ENCODE measurements at places on chromosomes 11 and 22.
A peak's percentile ranks its signal among the peaks of the same experiment; 100 is the strongest.

DNA sequence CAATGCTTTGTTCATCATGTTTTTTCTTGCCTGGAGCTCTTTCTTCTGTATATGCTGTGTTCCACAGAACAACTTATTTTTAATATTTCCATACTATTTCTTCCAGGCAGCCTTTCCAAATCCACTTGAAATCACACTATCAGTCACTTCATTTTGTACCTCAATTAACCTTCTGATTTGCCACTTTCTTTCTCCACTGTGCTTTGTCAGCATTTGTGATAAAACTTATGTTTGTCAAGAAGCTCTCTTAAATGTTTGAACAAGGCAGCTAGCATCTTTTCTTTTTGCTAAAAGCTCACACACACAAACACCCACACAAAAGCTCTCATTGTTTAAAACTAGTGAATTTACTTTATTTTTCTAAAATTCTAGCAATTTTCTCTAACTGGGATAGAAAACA lies 2014.7 kb upstream of the RAG2 start:
- DNase-seq = no peak

DNA sequence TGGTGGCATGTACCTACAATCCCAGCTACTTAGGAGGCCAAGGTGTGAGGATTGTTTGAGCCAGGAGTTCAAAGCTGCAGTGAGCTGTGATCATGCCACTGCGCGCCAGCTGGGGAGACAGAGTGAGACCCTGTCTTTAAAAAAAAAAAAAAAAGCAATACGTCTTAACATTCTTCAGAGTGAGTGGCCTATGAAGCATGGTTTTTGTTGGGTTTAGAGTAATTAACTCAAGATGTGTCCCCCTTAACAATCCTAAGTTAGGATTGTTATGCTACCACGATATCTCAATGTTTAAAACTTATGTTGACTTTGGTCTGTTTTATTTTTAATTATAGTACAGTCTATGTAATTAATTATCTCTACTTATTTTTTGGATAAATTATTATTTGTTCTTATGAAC lies 156.1 kb downstream of the HIPK3 start:
- DNase-seq = no peak

- no peak for DNase-seq
Observed at GRCh38 chr22:32206774-32207758, 2.2 kb upstream of the RFPL2 start.

DNA sequence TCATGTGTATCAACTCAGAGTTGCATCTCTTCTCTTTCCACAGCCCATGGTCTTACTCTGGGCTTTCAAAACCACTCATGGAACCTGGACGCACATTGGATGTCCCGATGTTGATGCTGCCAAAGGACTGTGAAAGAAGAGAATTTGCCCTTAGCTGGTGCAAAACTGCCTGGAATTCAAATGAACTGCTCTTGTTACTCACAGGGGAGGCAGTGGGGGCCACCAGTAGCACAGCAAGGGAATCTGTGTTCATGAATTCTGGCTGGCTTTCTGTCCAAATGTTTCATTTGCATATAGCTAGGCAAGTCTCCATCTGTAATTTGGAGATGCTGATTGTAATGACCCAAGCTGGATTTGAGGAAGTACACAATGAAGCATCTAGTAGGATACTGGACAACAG lies 24.9 kb downstream of the LMO2 start:
- no peak for DNase-seq

GRCh38 chr11:106763501-106763900 lies 254.8 kb downstream of the GUCY1A2 start:
- no peak for DNase-seq

DNA sequence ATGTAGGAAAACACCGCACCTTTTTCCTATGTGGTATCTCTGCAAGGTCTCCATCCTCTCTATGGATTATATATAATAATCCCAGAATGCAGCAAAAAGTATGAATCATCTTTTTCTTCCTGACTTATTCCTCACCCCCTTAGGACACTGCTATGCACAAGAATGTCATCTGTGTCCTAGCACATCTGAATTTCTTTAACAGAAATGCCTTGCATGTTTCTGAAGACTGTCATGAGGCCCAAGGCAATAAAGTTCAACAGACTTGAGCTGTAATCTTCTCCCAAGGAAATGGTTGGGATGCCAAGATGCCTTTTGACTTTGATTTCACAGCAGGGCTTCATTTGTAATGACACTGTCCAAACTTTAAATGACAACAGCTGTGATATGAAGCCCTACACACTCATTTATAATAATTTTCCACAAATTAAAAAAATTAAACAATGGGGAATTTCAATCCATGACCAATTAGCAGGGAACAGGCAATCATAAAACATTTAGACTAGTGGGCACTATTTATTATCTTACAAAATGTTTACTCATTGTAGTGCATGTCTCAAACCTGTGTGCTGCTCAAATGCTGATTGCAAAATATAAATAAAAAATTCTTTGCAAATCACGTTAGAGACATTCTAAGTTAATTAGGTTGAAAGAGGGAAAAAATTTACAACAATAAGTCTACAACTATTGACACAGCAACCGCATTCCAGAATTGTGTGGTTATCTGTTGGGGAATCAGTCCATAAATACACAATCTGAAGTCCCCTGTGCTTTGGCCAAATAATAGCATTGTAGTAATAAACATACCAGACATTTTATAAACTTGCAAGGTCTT lies 242.3 kb downstream of the SWAP70 start:
- DNase-seq = no peak

GRCh38 chr22:20773793-20774212 lies at the start of gene SERPIND1:
SERPIND1 (plus strand) TSS chr22:20774113; CDS start chr22:20779313, 5,200 bp downstream.
- DNase-seq = no peak

GRCh38 chr22:49733631-49734030 lies 94.0 kb downstream of the BRD1 start:
- DNase-seq = no peak

GRCh38 chr11:113410414-113411135 lies 23.0 kb downstream of the ANKK1 start:
- DNase-seq = no peak

GRCh38 chr11:109309153-109309552 lies 112.8 kb upstream of the C11orf87 start:
- no peak for DNase-seq

DNA sequence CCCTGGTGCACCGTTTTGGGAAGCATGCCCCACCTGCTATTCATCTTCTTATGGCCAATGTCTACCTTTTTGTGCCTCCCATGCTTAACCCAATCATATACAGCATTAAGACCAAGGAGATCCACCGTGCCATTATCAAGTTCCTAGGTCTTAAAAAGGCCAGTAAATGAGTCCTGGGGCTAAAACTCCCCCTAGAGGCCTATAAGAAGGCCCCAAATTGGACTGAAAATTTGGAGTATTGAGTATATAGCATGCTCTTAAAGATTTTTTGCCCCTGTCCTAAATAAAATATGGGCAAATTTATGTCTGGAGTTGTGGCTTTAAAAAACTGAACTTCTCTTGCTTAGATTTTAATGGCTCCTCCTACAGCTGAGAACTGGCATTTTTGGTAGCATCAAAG lies 6.6 kb downstream of the OR51M1 start:
- DNase-seq = no peak

GRCh38 chr22:22450343-22450839 lies 58.2 kb downstream of the ZNF280B start:
- no peak for DNase-seq

DNA sequence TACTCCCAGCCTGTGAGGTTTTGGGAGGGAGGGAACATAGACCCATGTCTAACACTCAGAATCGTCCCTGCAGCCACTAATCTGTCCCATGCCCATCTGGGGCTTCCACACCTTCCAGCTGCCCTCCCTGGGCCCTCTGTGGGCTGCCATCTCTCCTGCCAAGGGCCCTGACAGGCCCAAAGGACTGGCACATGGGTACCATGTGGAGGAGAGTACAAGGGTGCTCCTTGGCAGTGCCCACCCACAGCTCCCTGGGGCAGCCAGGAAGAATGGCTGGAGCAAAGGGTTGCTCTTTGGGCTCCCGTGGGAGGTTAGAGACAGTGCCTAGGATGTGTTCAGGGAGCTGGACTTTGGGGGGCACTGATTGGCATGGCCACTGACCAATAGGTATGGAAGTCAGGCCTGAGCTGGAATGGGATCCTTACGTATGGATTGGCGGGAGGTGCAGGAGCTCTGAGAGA lies 56.8 kb downstream of the CD82 start:
- DNase-seq = peak; percentile 64

DNA sequence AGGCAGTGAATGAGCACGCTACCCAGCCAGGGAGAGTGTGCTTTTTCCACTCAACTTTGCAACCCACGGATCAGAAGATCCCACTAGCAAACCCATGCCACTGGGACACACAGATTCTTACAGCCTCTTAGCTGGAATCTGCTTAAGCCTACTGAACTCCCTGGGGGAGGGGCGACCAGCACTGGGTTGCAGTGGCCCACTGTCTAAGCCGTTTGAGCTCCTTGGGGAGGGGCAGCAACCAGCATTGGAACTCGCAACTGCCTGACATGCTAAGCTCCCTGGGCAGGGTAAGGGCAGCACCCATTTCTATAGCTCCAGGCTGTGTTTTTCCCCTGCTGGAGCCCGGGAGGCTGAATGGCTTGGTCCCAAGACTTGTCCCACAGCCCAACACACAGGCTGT lies 99.6 kb downstream of the FAM168A start:
- no peak for DNase-seq

DNA sequence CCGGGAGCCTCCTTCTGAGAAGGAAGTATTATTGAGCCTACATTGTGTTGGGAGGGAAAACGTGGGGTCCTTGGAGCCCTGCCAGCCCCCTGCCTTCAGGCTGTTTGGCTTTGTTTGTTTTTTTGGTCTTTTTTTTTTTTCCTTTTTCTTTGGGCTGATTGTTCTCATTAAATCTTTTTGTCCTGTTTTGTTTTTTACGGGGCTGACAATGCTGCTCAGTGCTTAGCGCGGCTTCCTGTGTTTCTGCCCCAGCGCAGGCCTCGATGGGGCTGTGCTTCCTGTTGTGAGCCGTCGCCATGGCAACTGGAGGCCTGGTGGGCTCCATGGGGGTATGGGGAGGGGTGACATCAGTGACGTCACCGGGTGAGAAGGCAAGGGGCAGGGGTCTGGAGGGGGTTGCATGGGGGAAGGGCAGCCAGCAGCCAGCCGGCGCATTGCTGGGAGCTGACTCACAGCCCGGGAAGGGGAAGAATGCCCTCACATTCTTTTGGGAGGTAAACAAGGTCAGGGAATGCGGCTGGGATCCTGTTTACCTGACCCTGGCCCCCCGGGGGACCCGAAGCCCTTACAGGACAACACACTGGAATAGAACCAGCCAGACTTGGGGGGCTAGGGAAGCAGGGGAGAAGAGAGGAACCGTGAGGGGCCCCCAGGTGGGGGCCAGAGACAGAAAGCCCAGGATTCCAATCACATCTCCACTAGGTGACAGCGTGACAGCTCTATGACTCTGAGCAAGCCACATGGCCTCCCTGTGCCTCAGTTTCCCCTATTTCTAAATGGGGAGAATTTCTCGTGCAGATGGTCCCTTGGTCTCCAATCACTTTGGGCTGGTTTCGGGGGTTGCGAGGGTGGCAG lies 22.2 kb upstream of the CBX7 start:
- peak; percentile 84 for DNase-seq

GRCh38 chr11:133830931-133831907 lies 14.1 kb downstream of the SPATA19 start:
- peak; percentile 50 for DNase-seq

DNA sequence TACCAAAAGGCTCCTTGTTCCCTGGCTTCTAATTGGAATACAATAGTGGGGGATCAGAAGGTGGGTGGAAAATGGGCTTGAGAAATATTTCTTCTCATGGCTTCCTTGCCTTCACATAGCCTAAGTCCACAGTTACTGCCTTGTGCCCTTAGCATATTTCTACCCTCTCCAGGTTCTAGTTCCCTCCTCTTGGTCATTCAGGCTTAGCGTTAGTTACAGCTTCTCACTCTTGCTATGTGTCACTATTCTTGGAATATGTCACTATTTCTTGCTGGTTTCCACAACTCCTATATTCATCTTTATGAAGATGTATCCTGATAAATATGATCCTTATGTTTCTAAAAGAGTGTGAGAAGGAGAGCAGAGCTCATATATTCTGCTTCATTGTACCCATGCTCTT lies 2.5 kb downstream of the OR2D2 start:
- no peak for DNase-seq

GRCh38 chr11:74205181-74205580 lies 34.1 kb downstream of the PPME1 start:
- DNase-seq = no peak

DNA sequence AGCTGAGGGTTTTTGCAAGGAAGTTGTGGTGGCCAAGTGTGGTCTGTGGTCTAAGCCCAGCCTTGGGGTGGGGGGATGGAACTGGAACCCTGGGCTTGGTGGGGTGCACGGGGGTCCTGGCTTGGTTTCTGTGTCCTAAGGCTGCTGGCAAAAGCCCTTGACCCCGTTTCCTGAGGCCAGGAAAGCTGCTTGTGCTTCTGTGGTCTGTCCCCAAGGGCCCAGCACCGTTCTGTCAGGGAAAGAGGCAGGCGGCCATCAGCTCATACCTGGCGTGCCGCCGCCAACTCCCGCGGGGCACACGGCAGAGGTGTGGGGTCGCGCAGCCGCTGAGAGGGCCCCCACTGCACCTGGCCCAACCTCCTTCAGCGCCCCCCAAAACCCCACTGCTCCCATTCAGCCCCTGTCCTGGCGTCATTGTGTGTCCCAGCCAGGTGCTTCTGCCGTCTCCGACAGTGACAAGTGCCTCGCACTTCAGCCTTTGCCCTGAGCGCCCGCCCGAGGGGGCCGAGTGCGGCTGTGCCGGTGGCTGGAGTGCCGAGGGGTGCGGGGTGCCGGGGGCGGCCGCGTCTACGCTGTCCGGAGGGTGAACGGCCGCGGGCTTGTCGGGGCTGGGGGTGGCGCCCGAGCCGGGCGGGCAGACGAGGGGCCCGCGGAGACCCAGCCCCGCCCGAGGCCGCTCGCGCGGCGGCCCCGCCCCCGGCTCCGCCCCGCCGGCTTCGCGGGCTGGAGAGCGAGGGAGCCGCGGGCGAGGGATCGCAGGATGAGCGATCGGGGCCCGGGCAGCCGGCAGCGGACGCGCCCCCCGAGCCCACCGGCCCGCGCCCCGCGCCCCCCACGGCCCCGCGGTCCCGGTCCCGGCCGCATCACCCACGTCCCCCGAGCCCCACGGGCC lies at the start of gene CNIH2:
Gene CNIH2, plus strand, starts transcription at position 705 of the 892 bp plus-strand sequence. CDS start 282 bp downstream, outside the sequence.
- DNase-seq = no peak

DNA sequence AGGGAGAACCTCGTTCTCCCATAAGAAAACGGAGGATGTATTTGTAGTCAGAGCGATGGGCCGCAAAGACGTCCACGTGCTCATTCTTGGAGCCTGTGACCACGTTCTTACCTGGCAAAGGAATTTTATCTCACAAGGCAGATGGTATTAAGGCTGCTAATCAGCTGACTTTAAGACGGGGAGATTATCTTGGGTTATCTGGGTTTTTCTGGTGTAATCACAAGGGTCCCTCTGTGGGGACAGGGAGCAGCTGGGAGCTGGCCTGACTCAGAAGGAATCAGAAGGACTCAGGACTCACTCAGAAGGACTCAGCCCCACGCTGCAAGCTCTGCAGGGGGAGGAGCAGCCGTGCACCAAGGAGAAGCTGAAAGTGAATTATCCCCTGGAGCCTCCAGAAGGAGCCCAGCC lies 7.5 kb upstream of the SIGIRR start:
- no peak for DNase-seq

- DNase-seq = peak; percentile 86
Observed at GRCh38 chr11:61954851-61955421, 4.8 kb downstream of the BEST1 start.

Measured in coronary artery (tissue), 2 donors.